ENCODE measurements at places on chromosomes 13 and 19.

- no peak for DNase-seq
These were observed 45.5 kb downstream of the DNM2 start for GRCh38 chr19:10763411-10763810.

DNA sequence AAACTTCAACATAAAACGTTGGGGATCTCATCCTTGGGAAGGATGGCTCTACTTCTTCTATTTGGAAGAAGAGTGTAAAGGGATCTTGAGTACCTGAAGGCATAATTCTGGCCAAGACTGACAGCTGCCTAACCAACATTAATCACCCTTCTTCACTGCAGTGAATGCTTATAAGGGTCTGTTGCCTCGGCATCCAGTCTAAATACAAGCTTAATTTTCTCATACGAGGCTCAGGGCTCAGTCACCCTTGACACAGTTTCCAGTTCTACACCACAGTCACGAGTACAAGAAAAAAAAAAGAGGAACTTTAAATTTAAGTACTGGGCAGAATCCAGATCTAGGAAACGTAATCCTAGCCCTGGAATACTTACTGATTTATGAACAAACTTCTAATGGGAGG lies 9.0 kb downstream of the FPR3 start:
- no peak for DNase-seq

GRCh38 chr13:107291875-107292274 lies 723.9 kb upstream of the ARGLU1 start:
- DNase-seq: no peak

DNA sequence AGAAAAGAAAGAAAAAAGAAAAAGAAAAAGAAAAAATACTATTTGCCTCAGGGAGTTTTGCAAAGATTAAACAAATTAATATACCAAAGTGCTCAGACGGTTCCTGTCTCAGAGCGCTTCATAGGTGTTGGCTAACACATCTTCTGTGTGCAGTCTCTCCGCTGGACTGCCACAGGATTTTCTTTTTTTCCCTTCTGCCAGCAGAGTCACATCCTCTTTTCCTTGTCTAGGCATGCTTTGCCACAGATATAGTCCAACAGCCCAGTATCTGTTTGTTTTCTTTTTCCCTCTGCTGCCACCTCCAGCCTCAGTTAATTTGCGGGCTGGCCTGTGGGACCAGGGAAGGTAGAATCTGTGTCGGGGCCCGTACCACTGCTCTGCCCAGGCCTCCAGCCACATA lies 3.4 kb upstream of the URAD start:
- no peak for DNase-seq

- DNase-seq: no peak
These were observed 82.9 kb downstream of the POU4F1 start for GRCh38 chr13:78520425-78520824.
